ENCODE measurements at places on chromosomes 2 and 18.

DNA sequence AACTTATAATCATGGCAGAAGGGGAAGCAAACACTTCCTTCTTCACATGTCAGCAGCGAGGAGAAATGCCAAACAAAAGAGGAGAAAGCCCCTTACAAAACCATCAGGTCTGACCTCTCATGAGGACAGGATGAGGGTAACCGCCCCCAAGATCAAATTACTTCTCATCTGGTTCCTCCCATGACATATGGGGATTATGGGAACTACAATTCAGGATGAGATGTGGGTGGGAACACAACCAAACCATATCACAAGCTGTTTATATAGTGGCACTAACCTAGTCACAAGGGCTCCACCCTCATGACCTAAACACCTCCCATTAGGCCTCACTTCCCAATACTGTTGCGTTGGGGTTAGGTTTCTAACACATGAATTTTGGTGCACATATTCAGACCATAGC is 110.0 kb downstream of the OSBPL6 start:
- no peak for DNase-seq

- no peak for DNase-seq
These were observed 9.7 kb upstream of the CIB4 start for GRCh38 chr2:26650713-26651469.

DNA sequence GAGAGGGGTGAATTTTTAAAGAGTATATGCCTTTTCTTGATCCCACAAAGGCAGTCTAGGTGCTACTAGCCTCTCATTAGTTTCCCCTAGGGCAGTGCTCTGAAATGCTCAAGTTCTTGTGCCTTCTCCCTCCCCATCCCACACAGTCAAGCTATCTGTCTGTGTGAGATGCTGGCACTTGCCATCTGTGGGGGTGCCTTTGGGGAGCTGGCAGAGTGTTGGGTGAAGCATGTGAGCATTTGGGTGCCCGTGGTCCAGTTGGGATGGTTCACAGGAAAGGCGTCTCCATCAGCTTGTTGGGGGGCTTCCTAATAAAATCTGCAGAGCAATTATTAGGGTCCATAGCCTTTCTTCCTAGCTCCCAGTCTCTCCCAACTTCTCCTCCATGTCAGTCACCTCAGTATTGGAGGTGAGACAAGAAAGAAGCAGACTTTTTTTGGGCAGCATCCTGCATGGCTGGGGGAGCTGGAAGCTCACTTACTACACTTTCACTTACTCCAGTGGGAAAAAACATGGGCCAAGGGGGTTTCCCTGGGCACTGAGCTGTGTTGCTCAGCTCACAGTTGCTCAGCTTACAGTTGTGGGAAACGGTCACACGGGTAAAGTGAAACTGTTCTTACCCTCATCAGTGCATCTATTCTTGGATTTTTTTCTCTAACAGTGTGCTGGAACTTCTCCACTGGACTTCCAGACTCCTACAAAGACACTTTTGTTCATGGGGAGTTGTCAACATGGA is 29.3 kb downstream of the COLEC11 start:
- DNase-seq = no peak

- no peak for DNase-seq
These were observed 18.8 kb upstream of the TMX3 start for GRCh38 chr18:68733707-68734106.

GRCh38 chr2:240503375-240503774 is 54.4 kb downstream of the ANKMY1 start:
- no peak for DNase-seq

DNA sequence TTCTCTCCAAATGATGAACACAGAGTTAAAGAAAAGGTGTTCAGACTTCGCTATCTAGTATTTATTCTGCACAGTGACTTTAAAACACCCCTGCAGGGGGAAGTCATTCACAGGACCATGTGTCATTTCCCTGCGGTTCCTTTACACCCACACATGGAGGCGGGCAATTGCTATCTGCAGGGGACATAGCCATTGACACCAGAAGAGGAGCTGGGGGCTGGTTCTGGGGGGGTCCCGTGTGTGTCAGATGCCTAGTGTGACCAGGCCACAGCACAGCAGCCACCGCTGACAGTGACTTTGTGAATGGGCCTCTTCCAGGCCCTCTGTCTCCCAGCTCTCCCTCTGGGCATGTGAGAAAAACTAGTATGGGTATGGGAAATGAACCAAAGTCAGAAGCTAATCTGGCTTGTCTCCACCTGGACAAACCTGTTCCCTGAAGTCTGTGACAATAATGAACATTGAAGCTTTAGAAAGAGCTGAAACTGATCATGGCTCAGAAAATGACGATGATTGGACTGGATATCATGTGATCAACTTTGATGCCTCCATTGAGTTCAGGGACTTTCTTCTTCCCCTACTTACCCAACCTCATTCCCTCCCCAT is 7.5 kb upstream of the GBX2 start:
- DNase-seq = no peak

DNA sequence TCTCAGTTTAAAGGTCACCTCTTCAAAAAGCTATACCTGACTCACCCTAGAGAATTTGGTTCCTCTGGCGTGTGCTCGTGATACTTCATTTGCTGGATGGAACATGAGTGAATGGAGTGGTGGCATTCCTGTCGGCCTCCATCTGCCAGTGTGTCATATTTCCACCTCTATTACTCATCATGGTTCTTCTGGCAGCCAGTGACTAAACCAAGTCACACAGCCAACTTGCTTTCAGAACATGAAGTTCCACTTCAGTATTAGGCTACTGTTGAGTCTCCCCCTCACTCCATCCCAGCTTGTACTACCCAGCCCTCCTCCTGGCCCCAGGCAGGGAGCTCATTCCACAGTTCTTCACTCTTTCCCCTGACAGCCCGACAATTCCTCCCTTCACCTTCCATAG is 169.8 kb downstream of the MREG start:
- DNase-seq = peak; percentile 30

DNA sequence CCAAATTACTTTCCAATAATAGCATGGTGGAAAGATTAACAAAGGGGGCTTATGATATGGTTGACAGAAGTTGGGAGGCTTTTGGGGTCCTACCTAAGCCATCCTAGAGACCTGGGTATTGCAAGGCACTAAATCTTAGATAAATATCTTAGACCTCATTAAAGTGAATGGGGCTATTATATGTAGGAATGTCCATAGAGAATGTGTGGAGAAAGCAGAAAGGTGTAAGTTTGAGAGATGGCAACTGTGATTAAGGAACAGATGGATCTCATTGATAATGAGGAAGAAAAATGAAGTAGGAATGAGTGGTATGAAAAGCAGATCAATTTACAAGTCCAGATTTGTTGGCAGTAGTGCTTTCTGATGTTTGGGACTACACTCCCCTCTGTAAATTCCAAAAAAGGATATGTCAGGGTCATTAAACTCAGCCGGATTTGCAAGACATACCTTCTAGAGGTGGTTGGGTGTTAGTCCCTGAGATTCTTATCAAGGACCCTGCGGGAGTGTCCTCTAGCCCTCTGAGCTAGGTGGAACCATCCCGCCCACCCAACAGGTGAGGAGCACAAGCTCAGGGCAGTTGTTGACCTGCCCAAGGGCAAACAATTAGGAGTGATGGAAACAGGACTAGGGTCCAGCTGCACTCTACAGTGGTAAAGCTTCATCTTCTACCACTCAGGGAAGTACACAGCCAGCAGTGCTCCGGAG is 12.1 kb downstream of the TCF7L1 start:
- no peak for DNase-seq

DNA sequence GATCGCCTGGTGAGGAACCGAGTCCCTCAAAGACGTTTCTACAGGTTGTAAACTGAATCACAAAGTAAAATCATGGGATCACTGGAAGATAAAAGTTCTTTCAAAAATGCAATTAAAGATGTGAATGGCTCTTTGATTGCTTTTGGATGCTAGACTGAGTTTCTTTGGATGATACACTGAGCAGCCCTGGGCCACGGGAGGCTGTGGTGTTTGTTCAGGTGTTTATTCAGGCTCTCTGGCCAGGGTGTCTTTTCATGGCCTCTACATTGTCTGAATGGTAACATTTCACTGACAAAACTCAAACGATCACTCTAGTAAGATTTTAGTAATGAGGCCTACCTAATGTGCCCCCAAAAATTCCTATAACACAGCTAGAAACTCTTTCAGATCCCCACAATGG is 48.4 kb upstream of the SPATS2L start:
- no peak for DNase-seq

DNA sequence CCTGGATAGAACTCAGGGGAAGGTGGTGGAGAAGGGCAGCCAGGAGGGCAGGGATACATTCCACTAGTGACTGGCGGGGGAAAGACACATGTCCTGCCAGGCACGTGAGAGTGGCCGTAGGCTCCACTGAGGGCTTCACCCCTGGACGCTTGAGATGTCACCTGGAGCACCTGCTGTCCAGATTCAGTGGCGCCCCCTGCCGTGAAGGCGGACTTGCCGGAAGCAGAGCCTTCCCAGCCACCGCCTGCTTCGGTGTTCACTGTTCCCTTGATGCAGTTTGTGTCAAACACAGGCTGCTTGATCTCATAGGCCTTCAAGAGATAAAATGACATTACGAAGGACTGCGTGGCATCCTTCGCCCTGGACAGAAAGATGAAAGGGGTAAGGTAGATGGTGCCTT is 335.3 kb downstream of the ZNF521 start:
- no peak for DNase-seq

DNA sequence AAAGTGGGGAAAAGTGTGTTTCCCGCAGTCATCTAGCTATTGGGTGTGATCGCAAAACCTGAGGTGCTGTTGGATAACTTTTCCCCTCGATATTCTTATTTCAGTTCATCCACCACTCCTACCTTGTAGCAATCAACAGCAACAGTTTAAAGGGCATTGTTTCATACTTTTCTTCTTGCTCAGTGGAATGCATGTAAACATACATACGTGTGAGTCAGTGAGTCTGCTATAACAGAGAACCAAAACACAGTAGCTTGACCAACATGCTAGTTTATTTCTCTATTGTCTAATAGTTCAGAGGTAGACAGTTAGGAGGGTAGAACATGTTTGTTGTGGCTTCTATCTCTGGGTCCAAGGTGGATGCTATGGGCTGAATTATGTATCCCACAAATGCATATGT is 77.6 kb upstream of the FOXI3 start:
- DNase-seq = no peak

DNA sequence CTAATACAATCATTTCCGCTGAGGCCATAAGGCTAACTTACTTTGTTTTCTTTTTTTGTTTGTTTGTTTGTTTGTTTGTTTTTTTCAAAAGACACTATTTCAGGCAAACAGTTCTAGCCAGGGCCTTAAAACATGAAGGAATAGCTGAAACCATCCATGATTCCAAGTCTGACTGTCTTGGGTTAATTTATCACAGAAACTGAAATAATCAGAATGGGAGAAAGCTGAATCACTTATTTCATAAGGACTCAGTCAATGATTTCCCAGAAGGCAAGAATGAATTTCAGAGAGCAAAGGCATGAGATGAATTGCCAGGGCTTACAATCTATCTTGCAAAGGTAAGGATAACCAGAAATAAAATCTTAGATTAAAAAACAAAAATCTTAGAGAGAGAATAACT is 1315.1 kb downstream of the SUCLG1 start:
- DNase-seq = no peak

GRCh38 chr2:173254659-173255058 is 100.0 kb upstream of the CDCA7 start:
- DNase-seq = no peak

- no peak for DNase-seq
These were observed 49.8 kb downstream of the DYSF start for GRCh38 chr2:71502941-71503738.

DNA sequence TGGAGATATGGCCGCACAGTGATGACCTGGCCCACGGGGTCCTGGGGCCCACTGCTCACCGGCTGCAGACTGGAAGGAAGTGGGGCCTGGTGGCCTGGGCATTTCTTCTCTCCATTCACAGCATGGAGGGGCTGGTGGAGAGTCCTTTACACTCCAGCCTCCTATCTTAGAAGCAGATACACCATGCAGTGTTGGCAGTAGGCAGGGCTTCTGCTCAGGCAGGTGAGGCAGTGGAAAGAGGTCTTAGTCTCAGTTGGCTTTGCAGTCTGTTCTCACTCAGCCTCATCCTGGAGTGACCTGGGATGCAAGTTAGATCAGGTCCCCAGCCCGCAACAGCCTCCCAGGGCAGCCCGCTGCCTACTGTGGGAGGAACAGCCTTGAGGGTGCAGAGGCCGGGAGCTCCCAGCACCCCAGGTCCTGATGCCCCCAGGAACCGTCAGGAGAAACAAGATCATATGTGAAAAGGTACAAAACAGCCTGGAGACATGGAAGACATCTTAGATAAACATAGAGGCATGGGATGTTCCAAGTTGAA is 45.8 kb upstream of the OTOS start:
- no peak for DNase-seq

DNA sequence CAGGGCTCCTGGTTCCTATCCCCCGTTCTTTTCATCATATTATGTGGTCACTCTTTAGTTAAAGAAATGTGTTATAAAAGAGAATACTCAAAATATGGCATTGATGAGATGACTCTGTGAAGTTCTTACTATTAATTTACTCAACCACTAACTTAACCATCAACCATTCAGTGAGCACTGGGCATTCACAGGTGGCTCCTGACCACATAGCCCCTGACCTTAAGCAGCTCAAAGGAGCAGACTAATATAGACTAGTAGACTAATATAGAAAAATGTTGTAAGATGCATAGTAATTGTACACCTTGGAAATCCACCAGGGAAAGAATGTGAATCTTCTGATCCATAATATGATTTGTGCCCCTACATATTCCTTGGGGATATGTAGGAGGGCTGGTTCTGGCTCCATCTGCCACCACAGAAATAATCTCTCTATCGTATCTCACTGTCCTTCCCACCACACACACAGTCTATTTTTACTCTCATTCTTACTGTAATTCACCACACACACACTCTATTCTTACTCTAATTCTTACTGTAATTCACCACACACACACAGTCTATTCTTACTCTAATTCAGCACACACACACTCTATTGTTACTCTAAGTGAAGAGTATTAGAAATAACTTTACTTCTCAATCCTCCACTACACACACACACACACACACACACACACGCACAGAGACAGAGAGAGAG is 188.9 kb upstream of the ITGA4 start:
- no peak for DNase-seq

- DNase-seq = no peak
These were observed 30.2 kb upstream of the SSB start for GRCh38 chr2:169768262-169768995.

DNA sequence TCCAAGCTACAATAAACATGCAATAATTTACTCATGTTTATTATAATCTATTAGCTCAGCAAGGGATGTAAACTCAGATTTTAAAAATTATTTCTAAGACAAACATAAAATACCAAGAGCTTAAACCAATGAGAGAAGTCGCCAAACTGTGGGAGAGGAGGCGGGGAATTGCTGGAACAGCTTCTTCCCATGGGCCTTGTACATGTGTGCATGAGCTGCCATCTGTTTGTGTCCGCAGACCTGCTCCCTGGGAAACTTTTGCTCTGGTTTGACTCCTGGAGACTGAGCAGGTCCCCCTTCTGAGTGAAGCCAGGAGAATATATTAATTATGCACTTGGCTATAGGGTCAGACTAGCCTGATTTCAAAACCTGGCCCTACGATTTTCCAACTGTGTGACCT is 655.9 kb upstream of the SOX11 start:
- DNase-seq = no peak
